Bronchial smooth muscle cell (primary cell): ENCODE measurements at places on chromosomes 5 and 9. TPM values are rescaled to one million over a fixed set of nuclear protein-coding genes. Genes with fewer than 3 reads are reported as not detected.

Gene ZDHHC11
- total RNA-seq, result 0.47 and 3.3 TPM in 2 replicates

Gene GFPT2
- 63.4 and 66.5 TPM in 2 replicates for total RNA-seq

Gene INSL6
- not detected in 2 replicates for total RNA-seq

Gene DTWD2
- total RNA-seq, result 0.52 and 2.4 TPM in 2 replicates

Gene PROB1
- total RNA-seq, result 0.26 and 1.3 TPM in 2 replicates

Gene KCNV2
- total RNA-seq, result not detected in 2 replicates

Gene FOXE1
- total RNA-seq, result not detected in 2 replicates

Gene PCDHB6
- 0.16 and 0.17 TPM in 2 replicates for total RNA-seq

Gene FAM221B
- not detected in 2 replicates for total RNA-seq

Gene IL33
- 79.0 and 83.6 TPM in 2 replicates for total RNA-seq

Gene NUDT12
- total RNA-seq, result 8.5 and 15.3 TPM in 2 replicates

Gene SLC6A3
- under 0.01 TPM in 1 of 2 replicates, not detected in the other for total RNA-seq

Gene SLCO4C1
- under 0.01 TPM in 1 of 2 replicates, not detected in the other for total RNA-seq

Gene TCF7
- total RNA-seq, result 2.8 and 3.9 TPM in 2 replicates
